Amniotic stem cell (primary cell): ENCODE measurements at places on chromosomes 2 and 18.

DNA sequence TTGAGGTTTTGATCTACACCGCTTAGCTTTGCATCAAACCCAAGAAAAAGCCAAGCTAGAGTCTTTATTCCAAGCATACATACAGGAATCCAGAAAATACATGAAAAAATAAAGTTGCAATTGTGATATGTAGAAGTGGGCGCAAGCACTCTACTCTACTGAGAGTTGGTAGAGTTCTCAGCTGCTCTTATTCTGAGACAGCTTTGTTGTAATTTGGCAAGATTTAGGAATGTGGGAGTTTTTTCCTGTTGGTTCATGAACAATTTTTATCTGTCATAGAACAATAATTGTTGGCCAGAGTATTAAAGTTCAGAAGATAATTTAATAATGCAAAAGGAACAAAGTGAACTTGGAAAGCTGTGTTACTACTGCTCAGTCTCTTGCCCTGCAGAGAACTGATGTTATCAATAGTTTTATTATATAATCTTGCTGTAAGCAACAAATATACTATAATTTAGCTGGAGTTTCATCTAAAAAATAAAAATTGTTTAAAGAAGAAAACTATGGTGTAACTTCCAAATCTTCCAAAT, 302.0 kb upstream of the RND3 start:
- DNase-seq = no peak

DNA sequence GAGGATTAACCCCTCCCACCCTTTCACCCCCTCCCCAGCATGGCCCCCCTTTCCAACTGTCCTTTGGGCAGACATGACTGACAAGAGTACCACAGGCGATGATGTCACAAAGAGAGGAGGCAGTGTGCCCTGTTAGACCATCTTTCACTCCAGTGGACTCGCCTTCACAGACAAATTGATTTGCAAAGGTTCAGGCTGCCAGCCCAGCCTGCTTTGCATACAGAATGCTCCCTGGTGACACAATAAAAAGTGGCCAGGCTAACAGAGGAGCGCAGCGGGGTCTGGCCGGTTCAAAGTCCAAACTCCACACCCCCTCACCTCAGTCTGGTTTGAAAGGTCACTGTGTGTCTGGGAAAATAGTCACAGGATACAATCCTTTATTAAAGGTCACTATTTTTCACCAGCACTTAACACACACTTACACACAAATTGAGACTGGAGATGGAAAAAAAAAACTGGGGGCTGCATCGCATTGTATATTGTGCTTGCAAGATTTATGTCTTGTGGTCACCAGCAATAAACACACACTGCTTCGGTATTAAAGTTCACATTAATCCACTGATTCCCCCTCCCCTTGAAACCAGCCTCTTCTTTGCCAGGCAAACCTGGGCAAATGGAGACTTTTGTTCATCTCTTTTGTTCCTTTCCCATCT, 236.9 kb downstream of the BCL11A start:
- DNase-seq = no peak

- DNase-seq = no peak
Measured at GRCh38 chr2:99698896-99699295, 209.1 kb upstream of the REV1 start.

DNA sequence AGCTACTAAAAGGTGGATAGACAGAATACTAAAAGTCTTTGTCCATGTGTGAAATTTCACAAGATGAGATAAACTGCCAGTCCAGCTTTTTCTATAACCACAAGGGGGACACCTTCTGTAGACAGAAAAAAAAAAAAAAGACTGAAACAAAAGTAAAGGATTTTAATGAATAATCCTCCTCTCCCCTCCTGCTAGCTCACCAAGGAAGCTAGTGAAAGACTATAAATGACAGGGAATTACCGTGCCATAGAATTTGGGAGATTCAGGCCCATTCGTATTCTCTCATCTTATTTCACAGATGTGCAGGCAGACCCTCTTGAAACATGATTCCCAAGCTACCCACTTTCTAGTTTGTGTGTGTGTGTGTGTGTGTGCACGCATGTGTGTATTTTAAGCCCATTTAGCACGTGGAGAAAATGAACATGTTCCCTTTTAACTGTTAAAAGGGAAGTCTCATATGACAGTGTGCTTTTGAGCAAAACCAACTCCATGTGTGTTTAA, 36.3 kb upstream of the SLC8A1 start:
- no peak for DNase-seq

DNA sequence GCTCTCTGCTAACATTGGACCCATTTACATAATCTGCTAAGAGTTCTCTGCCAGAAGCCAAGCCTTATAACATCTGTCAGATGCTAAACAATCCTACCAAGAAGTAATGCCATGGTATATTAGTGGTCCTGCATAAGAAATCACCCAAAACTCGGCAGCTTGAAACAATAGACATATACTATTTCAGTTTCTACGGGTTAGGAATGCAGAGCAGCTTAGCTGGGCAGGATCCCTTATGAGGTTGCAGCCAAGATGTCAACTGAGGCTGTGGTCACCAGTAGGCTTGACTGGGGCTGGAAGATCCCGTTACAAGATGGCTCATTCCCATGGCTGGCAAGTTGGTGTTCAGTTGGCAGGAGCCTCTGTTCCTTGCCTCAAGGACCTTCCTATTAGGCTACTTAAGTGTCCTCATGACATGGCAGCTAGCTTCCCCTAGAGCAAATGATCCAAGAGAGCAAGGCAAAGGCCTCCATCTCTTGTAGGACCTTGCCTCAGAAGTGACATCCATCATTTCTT, 25.1 kb upstream of the SOS1 start:
- no peak for DNase-seq

DNA sequence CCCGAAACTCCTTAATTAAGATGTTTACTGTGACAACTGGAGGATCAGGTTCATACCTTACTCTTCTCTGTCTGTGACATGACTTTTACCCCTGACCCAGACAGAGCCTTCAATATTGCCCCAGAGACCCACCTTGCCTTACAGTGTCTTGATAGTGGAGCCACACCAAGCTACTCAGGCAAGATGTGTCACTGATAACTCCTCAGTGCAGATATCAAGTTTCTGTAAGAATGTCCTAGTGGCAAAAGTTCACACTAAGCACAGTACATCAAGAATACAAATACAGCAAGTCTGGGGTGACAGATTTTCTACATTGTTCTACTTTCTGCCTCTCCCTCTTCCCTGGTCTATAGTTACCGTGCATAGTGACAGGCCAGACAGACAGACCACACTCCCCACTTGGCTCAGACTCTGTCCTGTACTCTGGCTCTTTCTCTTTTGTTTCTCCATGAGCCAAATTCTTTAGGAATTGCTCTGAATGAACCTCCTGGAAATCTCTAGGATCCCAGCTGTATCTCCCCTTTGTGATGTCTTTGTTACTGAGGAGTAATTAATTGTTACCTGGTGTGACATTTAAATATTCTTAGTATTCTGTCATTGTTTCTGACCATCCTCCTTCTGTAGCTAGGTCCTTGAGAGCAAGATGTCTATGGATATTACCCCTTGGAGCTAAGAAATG, 24.1 kb upstream of the APOB start:
- DNase-seq = no peak
